ENCODE measurements at places on chromosomes 5 and 9.

GRCh38 chr5:97576956-97577355, 393.9 kb upstream of the RIOK2 start:
- no peak for DNase-seq

DNA sequence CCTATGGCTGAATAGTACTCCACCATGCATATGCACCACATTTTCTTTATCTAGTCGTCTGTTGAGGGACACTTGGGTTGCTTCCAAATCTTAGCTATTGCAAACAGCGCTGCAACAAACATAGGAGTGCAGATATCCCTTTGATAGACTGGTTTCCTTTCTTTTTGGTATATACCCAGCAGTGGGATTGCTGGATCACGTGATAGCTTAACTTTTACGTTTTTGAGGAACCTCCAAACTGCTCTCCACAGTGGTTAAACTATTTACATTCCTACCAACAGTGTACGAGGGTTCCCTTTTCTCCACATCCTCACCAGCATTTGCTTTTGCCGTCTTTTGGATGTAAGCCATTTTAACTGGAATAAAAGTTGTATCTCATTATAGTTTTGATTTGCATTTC, 142.6 kb downstream of the TARS1 start:
- no peak for DNase-seq

GRCh38 chr9:137295238-137295811, 6.7 kb downstream of the NRARP start:
- no peak for DNase-seq

- DNase-seq, result no peak
These were observed 26.4 kb downstream of the FGF18 start for GRCh38 chr5:171445644-171446516.

DNA sequence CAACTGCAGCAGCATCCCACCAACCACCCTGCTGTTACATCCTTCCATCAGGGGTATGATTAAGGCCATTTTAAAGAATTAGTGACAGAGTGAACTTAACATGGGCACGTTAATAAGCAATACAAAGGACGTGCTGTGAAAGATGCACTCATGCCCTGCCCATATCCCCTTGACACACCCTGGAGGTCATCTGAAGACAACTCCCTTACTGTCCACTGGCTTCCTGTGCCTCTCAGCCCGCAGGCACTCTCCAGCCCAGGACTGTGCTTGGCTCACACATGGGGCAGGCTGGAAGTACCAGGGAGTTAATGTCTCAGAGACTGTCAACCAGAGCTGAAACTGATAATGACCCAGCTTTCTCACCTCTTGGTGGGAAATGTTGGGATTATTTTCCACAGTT, 81.8 kb downstream of the TRIM36 start:
- DNase-seq, result no peak

- DNase-seq, result no peak
These were observed 34.9 kb upstream of the NIPBL start for GRCh38 chr5:36841677-36842076.

GRCh38 chr5:173202266-173202875, 32.6 kb downstream of the NKX2-5 start:
- no peak for DNase-seq

GRCh38 chr5:66628561-66628960, 32.4 kb downstream of the MAST4 start:
- no peak for DNase-seq

DNA sequence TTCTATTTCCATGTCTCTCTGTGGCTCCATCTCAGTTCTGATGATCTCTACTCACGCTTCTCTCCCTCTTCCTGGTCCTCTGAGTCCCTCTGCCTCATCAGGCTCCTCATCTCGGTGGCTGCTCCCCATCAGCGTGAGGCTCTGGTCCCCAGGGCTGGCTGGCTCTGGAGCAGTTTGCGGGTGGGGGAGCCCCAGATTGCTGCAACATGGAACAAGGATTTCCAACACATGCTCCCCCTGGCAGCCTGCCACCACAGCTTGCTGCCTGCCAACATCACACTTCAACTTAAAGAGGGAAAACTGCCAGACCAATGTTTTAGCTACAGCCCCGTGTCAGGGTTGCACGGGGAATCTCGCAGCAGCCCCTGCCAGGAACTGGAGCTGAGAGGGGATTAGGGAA, 77.2 kb upstream of the NEK6 start:
- no peak for DNase-seq

GRCh38 chr5:4906786-4907185, 233.3 kb upstream of the ADAMTS16 start:
- no peak for DNase-seq

DNA sequence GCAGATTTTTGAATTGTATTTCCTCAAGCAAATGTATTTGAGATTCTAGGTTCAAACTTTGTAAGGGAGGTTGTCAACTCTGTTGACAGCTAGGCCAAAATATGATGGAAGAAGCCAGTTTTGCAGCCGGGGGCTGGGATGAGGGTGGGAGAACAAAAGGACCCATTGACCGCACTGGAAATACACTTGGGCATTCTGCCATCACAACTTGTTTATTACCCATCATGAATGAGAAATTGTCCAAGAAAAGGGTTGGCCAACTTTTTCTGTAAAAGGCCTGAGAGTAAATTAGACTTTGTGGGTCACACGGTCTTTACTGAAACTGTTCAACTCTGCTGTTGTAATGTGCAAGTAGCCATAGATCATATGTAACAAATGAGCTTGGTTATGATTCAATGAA, 221.3 kb upstream of the KLF9 start:
- DNase-seq, result no peak

DNA sequence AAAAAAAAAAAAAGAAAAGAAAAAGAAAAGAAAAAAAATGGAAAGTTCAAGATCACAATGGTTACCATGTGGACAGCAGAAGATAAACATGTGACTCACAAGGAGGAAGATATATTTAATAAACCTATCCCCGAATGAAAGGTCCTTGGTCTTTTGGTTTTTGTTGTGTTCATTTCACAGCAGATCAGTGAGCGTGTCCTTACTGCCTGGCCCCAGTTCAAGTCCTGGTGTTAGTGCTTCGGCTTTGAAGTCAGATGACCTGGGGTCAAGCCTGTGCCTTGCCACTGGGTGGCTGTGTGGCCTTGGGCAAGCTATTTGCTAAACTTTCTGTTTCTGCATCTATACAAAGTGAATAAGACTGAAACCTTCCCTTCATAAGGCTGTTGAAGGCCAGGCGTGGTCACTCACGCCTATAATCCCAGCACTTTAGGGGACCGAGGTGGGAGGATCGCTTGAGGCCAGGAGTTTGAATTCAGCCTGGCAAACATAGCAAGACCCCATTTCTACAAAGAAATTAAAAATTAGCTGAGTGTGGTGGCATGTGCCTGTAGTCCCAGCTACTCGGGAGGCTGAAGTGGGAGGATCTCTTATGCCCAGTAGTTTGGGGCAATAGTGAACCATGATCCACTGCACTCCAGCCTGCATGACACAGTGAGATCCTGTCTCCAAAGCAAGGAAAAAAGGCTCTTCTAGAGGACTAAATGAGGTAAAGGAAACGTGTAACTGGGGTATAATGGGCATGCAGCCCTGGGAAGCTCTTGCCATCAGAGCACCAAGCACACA, 94.5 kb upstream of the SPATA31D4 start:
- DNase-seq, result no peak
